ENCODE measurements at places on chromosomes 12 and 14.

DNA sequence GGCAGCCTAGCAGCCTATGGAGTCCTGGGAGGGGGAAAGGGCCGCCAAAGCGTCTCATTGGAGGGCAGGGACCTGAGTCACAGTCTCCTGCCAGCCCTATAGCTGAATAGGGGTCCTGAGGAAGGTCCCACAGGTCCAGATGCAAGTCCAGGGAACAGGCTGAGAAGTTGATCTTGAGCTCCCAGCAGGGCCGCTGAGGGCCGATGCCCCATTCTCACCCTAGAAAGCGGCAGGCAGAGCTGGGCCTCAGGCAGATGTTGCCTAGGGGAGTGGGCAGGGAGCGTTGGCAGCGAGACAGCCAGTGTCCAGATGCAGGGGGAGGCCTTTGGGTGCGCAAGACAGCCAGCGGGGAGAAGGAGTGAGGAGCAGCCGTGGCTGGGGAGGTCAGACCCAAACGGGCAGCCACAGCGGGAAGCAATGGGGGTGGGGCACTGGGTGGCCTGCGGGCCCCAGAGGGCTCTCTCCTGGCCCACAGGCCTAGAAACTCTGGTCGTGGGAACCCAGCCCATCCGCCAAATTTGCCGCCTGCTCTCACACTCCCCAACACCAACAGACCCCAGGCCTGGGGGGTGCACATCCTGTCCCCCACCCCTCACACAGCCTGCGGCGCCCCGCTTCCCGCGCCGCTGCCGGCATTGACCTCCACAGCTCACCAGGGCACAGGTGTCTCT is 1.1 kb downstream of the HDAC7 start:
- DNase-seq = no peak

- no peak for DNase-seq
Measured at GRCh38 chr12:569091-569676, 94.1 kb downstream of the NINJ2 start.

- DNase-seq = no peak
Measured at GRCh38 chr14:64806202-64806861, 73.4 kb downstream of the SPTB start.

- DNase-seq = no peak
Measured at GRCh38 chr12:9134981-9135628, 19.4 kb upstream of the A2M start.

DNA sequence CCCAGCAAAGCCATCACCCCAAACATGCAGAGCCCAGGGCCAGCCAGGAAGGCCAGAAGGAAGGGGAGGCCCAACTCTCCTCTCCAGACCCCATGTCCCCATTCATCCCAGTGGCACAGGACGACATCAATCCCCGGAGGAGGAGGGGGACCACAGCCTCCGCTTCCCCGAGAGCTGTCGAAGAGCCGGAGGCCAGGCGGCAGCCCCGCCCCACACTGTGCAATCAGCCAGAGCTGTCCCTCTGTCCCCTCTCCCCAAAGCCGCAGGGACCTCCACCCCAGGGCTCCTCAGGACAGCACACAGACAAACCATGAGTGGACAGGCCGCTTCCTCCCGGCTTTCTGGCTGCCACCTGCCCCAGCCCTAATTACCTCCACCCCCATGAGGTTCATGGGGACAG is 16.8 kb downstream of the RAB35 start:
- no peak for DNase-seq

GRCh38 chr14:96567289-96567899 is 65.2 kb downstream of the PAPOLA start:
- DNase-seq = no peak

DNA sequence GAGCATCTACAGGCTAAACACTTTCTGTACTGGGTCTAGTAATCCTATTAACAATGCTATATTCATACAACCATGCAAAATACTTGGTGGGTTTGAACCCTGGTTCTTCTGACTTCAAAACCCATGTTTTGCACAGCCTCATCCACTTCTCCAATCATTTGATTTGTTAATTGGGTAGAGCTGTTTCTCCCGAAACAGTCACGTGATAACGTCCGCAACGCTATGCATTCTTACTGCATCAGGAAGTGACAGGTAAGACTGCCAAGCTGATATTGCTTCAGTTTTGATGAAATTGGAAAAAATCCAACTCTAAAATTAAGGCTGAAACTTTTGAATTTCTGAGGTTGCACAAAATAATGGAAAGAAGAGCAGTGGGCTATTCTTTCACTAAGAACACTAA is 30.4 kb upstream of the RNU6-7 start:
- DNase-seq = no peak

Data from stimulated activated CD4-positive, alpha-beta T cell treated with anti-CD3 and anti-CD28 coated beads, Interleukin-4, amount 100 ng/mL, for 48 hours (primary cell).